Activated CD4-positive, alpha-beta T cell treated with anti-CD3 and anti-CD28 coated beads, Interleukin-2, amount 50 U/mL, for 24 hours (primary cell): ENCODE measurements at places on chromosomes 3 and 15.

GRCh38 chr3:82521657-82522056 is 760.2 kb upstream of the GBE1 start:
- DNase-seq, result no peak

DNA sequence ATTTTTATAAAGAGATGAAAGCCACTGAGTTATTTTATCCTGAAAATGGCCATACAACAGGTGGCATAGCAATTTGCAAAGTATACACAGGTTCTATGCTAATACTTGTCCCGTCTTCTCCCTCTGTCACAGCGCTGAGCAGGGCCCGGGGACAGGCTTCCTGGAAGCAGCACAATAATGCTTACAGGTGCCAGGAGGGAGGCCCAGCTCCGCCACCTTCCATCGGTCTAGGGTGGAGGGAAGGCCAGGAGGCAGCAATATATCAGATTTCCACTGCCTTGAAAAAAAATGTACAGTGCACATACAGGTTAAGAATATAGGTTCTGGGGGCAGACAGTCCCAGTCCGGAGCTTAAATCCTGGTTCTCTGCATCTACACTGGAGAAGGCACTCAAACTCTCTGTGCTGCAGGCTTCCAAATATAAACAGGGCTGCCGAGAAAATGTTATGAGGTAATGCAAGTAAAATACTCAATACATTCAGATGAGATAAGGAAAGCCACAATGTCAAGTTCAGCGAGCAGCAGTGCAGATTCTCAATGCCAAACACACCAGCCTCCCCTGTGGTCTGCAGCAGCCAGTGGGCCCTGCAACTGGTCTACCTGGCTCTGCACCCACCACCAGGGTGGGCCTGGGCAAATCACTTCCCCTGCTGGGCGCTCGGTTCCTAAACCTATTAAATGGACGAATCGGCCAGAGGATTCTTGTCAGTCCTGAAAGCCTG is 189.6 kb downstream of the XXYLT1 start:
- DNase-seq, result no peak

GRCh38 chr3:51673802-51674654 is 3.0 kb downstream of the TEX264 start:
- DNase-seq, result no peak

DNA sequence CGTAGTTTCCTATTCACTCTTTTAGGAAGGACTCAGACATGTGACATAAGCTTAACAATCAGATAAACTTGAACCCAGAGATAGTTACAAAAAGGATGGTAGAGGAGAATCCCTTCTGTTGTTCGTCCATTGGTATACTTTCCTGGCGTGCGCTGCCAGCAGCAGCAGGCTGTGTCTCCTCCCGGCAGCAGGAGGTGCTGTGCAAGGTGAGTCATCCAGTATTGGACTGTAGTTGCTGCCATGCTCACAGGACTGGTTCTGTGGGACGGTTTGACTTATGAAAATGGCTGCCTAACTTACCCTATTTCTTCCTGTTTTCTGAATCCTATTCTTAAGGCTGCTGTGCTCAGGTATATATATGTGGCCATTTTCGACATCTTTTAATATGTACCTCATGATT is 253.4 kb upstream of the LRRC3B start:
- DNase-seq, result no peak

- DNase-seq, result no peak
Observed at GRCh38 chr3:82707035-82707434, 945.6 kb upstream of the GBE1 start.

DNA sequence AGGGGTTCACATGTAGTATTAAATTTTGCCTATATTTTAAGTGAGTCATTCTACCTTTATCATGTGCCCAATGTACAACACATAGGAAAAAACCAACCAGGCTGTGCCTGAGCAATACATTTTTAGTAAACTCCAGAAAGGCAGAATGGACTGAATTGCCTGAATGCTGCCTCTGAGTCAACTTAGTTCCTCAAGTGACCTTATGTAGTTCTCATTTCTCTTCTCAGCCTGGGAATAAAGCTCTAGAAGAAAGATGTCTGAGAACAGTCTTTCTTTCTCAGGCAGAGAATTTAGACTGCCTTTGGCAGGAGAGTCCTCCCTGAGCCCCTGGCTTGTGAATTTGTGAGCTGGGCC is 13.0 kb downstream of the ST3GAL6 start:
- no peak for DNase-seq

GRCh38 chr3:117084739-117085270 is 375.2 kb downstream of the TUSC7 start:
- no peak for DNase-seq

- DNase-seq, result no peak
Observed at GRCh38 chr3:102158080-102158740, 276.6 kb upstream of the ZPLD1 start.

GRCh38 chr15:58528188-58528870 is 96.5 kb downstream of the LIPC start:
- no peak for DNase-seq

GRCh38 chr3:72421786-72422185 is 426.5 kb downstream of the SHQ1 start:
- no peak for DNase-seq

DNA sequence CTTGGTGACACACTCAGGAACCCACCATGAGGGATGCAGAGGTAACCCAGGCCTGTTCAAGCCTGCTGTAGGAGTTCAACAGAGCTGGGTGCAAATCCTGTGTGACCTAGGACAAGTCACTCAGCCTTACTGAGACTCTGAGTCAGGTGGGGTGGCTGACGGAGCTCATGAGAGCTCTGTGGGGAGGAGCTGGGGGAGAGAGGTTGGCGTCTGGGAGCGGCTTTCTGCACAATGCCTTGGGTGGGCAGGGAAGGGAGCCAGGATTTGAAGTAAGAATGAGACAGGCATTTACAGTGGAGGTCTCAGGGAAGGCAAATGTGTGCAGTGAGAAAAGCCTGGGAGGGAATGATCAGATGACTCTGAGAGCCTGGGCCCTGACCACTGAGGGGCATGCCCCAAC is 18.3 kb downstream of the C3orf18 start:
- DNase-seq, result no peak

DNA sequence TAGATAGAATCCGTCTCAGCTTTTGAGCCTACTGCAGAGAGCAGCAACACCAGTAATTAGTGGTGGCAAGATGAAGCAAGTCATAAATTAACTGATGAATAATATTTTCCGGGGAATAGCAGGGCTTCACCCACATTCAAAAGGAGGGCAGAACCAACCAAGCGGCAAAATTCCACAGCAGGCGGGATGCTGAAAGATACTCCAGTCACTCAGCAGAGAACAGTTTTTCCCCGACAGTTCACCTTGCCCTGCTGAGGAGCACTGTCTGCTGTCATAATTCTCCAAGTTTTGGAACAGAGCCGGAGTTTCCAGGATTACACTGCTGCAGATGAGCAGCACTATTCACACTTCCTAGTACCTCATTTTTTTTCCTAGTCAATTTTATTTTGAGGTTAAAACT is 274.7 kb downstream of the CD47 start:
- no peak for DNase-seq

DNA sequence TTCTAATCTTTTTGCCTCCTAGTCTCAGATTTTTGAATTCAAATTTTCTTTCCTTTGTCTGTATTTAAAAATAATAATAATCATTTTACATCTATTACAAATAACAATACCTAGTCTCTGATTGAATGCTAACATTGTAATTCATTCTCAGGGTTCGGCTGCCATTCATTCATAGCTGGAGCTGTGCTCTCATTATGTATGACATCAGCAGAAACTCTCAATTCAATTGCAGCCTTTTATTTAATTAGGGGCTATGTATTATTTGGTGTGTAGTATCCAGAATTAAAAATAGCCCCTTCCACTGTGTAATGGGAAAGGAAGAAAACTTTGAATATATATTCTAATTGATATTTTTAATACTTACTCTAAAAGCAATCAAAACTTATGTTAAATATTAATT is 270.4 kb upstream of the MDFIC2 start:
- DNase-seq, result no peak

- no peak for DNase-seq
Observed at GRCh38 chr15:66868918-66869317, 166.9 kb downstream of the SMAD6 start.

DNA sequence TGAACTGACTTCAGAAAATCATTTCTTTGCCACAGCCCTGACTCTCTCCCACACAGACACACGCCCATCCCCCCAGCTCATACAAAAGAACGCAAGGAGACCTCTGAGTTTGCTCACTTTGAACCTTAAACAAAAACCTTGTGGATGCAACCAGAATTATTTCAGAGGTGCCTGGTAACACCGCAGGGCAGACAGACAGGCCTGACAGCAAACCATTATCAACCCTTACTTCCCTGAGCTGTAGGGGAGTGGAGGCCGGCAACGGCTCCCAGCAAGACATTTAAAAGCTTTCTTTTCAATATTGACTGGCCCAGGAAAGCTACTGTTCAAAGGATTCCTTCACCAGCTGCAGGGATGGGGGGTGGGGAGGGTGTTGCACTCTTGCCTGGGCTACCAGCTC is 2.0 kb upstream of the EFCC1 start:
- no peak for DNase-seq

DNA sequence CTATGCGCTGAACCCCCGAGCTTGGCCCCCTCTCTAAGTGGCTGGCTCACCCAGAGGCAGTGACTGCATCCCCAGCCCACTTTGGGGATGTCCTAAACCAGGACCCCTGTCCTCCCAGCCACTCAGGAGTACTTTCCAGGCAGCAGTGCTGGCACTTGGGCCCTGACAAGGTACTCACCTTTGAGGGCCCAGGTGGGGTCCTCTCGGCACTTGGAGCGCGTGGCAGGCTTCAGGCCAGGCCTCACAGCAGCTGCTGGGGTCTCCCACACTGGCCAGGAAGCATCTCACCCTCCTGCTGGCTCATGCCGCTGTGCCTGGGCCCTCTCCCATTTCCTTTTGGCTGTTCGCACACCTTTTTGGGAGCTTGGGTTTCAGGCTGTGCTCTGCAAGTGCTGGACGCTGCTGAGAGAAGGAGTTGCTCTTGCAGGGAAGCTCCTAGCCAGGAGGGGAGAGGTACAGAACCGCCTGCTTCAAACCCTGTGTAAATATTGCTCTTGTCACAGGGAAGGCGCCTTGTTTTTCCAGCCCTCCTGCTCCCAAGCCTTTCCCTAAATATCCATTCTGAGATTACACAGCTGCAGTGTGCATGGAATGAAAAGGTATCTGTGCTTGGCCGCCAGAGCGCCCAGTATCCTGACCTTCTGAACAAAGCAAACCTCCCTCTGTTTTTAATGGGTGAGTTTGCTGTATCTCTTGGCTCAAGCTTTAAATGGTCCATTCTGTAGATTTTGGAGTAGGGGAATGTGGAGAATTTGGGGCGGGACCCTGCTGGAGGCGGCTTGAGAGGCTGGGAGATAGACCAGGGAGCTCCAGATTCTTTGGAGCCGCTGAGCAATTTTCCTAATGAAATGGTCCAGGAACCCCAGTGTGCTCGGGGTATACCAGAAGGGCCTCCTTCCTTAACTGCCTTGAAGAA is 45.6 kb downstream of the DNASE1L3 start:
- no peak for DNase-seq
